Hypothalamus (tissue), 51 donors: ENCODE measurements at places on chromosomes 7 and 10.

DNA sequence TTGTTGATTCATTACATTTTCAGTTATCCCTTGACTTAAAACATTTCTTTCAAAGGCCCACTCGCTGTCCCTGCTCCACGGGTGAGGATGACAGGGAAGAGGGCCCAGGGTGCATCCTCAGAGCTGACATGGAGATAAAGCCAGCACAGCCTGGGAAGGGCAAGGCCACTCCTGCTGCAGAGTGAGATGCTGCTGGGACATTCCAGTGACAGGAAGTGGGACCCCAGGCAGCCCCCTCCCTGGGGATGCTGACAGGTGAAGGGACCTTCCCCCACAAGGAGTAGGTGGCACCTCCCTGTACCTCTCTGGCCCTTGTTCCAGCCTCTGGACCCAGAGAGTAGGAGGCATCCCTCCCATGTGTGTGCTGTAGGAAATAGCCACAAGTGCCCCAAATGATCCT, 97.8 kb upstream of the DDC start:
- DNase-seq: no peak

DNA sequence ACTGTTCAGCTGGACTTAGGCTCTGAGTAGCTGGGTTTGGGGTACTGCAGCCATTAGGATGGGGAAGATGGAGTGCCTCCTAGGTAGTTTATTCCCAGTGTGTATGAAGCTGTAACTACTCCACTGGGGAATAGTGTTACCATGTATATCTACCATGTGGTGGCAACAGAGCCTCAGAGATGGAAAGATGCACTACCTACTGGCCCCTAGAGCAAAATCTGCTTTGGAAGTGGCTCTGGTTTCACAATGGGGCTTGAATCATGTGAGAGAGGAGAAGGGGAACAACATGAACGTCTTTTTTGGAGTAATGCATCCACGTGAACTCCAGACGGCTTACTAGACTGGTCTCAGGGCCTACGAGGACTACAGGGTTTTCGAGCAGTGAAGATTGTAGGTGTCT, 167.3 kb downstream of the CALCR start:
- DNase-seq: no peak

DNA sequence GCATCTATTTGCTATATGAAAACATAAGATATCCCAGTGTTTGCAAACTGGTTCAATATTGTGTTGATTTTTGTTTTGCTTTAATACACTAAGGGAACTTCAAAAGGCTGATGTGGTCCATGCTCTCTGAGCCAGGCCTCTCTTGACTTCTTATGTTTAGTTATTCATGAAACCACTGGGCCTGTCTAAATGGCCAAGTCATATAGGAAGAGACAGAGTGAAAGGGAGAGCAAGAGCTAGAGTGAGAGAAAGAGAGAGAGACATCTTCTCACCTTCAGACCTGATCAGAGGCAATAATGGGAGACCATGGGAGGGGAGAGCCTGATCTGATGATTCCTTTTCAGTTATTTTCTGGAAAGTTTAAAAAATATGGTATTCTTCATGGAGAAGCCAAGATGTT, 6.1 kb upstream of the FAS start:
- DNase-seq: no peak

DNA sequence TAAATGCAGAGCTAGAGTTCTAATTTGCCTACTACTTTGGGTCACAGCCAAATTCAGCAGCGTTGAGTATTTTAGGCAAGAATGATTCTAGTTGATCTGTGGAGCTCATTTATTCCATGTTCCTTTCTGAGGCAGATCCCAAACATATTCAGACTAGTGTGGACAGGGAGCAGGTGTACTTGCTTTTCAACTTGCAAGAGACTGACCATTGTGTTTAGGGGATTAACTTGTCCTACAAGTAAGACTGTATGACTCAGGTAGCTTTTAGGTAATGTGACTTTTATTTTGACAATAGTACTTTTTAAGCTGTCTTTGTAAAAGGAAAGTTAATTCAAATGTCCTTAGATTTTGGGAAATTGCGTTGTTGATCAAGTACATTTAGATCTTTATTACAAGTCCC, 285.5 kb downstream of the TWIST1 start:
- no peak for DNase-seq

- DNase-seq: no peak
Measured at GRCh38 chr7:2011266-2012043, 221.3 kb downstream of the MAD1L1 start.

DNA sequence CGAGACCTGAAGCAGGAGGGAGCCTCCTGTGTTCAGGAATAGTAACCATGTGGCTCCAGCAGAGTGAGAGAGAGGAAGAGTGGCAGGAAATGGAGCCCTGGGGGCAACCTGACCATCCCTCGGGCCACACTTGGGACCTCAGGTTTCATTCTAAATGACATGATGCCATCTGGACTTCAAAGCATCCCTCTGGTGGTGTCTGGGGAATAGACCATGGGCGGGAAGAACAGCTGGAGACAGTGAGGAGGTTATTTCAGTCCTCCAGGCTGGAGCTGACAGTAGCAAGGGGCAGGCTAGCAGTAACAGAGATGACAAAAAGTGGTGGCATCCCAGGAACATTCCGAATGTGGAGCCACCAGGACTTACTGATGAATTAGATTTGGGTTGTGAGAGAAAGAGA, 44.8 kb downstream of the AKR1B1 start:
- DNase-seq: no peak

GRCh38 chr10:3902809-3903410, 117.9 kb upstream of the KLF6 start:
- no peak for DNase-seq

DNA sequence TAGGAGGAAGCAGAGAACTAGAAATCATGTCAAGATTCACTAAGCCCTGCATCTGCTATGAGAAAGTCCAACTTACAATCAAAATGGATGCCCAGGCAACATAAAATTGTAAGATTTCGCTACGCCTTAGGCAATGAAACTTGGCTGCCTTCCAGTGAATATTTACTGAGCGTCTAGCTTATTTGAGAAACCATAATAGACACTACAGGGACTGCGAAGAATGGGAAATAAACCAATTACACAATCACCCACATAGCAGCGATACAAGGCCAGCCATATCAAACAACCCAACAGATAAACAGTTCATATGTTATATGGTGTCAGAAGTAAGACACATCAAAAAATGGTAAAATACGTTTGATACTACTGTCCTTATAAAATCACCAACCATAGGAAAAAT, 545.0 kb upstream of the C7orf33 start:
- no peak for DNase-seq

DNA sequence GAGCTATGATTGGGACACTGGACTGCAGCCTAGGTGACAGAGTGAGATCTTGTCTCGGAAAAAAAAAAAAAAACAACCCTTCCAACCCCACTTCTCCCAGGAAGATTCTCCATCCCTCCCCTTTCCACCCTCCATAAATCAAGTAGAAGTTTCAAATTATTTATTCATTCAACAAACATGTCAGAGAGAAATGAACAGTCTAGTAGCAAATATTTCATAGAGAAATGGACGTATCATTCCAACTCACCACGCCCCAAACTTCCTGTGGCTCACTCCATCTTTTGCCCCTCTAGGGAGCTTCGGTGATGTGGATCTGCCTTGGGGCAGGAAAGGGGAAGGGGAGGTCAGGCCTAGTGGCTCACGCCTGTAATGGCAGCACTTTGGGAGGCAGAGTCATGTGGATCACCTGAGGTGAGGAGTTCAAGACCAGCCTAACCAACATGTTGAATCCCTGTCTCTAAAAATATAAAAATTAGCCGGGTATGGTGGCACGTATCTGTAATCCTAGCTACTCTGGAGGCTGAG, 638 bp upstream of the TRAPPC14 start:
- no peak for DNase-seq

- DNase-seq: no peak
Measured at GRCh38 chr10:125629758-125630376, 53.1 kb downstream of the TEX36 start.

DNA sequence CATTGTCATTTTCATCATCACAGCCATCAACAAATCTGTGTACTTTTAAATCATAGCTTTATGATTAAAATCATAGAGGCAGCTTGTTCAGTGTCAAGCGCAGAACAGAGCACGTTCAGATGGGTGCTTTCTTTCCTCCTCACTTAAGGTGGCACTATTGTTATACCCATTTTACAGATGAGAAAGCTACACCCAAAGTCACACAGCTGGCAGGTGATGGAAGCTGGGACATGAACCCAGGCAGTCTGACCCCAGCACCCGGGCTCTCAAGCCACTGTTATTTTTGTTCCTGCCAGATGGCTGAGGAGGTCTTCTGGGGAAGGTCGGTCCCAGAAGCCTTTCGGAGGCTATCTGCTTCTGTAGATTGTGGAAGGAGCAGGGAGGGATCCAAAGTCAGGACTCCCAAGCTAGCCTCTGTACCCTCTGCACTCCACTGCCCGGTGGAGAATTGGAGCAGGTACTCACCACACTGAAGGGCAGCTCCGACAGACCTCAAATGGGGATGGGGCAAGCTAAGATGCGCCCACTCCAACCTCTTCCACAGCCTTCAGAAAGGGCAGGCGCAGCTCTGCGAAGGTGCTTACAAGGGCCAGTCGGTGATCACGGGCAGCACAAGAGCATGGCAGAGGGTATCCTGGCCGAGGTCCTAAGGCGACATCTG, 610 bp downstream of the AVPI1 start:
- DNase-seq: no peak

DNA sequence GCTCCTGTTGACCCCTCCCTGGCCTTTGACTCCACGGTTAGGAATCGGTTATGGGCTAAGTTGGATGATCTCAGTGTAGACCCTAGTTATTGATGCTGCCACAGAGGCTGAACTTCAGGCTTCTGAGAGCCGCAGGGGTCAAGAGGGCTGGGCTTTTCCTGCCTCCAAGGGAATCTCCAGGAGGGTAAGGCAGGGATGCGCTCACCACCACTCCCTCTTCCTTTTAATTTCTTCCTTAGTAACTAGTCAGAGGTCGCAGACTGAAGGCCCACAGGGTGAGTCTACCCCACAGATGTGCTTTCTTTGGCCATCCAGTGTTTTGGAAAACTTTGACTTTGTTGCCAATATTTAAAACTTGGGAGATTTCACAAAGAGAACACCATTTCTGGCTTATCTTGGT, 151.0 kb upstream of the TCF7L2 start:
- no peak for DNase-seq

- peak; percentile 77 for DNase-seq
Measured at GRCh38 chr10:79146611-79147130, 77.9 kb downstream of the ZMIZ1 start.

- no peak for DNase-seq
Measured at GRCh38 chr7:132656846-132657776, 80.8 kb upstream of the PLXNA4 start.

- DNase-seq: no peak
Measured at GRCh38 chr7:107856806-107857540, 34.0 kb upstream of the DLD start.

GRCh38 chr7:50865450-50865849, 82.8 kb upstream of the GRB10 start:
- DNase-seq: no peak

GRCh38 chr7:96219378-96220130, 102.3 kb downstream of the SLC25A13 start:
- no peak for DNase-seq

- DNase-seq: no peak
Measured at GRCh38 chr7:50022991-50023390, 70.1 kb downstream of the ZPBP start.

DNA sequence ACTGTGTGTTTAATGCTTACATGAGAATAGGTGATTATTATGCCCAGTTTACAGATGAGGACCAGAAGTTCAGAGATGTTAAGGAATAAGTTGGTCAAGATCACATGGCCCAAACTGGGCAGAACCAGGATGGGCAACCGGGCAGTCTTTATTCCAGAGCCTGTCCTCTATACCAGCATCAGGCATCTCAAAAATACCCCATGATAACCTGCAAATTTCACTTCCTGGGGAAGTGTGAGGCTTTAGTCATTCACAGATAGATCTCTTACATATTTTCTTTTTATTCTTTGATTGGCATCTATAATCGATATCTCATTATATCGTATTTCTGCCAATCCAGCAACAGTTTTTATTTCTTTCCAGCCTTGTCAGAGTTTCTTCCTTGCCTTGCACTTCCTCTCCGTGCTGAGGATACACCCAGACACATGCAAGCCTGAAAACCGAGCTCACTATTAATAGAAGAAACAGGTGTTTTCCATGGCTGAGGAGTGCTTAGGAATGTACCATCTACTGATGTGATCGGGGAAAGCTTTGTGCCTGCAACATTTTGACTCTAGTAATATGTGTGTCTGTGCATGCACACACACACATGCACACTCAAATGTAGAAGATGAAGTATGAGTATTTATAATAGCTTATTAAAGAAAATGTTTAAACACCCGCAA, 82.4 kb downstream of the CREM start:
- no peak for DNase-seq

GRCh38 chr10:58898854-58899573, 277.4 kb upstream of the PHYHIPL start:
- DNase-seq: no peak

DNA sequence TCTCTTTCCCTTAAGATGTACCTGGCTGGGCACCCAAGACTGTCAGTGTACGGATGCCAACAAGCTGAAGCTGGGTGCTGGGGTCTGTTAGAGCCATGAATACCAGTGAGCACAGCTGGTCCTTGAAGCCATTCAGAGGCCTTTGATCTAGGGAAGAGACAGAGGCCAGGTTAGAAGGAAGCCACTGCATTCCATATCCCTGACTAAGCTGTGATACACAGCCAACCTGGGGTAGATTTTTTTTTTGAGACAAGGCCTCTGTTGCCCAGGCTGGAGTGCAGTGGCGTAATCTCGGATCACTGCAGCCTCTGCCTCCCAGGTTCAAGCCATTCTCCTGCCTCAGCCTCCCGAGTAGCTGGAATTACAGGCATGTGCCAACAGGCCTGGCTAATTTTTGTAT, 20.8 kb downstream of the ZDHHC16 start:
- no peak for DNase-seq

DNA sequence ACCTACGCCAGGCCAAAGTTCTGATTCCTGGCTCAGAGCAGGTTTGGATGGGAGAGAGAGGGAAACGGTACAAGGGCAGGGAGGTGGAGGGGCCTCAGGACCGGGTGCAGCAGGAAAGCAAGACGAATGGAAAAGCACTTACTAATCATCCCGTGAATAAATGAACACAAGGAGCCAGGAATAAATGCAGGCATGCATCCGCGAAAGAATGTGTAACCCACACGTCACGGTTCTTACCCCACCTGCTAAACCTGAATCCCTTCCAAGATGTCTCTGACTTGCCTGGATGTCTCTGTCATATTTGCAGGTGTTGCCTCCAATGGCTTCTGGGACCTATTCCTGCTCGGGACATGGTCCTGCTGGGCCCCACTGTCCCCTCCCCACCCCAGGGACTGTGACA, 335.2 kb upstream of the RNF32 start:
- DNase-seq: no peak

DNA sequence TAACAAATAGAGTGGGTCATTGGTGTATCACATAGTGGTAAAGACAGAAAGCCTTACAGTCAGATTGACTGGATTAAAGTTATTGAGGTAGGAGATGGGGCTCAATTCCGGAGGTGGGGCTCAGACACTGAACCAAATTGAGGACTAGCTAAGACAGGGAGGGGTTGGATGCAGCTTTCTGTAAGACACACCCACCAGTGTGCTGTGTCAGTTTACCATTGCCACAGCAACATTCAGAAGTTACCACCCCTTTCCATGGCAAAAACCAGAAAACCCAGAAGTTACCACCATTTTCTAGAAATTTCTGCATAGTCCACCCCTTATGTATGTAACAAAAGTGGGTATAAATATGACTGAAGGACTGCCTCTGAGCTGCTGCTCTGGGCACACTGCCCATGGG, 167.6 kb upstream of the TMEM72 start:
- no peak for DNase-seq

GRCh38 chr10:25867321-25867720, 66.7 kb upstream of the MYO3A start:
- no peak for DNase-seq
